ENCODE measurements at places on chromosomes 7 and 10.

- DNase-seq = no peak
Measured at GRCh38 chr10:30231071-30231652, 117.9 kb downstream of the MTPAP start.

DNA sequence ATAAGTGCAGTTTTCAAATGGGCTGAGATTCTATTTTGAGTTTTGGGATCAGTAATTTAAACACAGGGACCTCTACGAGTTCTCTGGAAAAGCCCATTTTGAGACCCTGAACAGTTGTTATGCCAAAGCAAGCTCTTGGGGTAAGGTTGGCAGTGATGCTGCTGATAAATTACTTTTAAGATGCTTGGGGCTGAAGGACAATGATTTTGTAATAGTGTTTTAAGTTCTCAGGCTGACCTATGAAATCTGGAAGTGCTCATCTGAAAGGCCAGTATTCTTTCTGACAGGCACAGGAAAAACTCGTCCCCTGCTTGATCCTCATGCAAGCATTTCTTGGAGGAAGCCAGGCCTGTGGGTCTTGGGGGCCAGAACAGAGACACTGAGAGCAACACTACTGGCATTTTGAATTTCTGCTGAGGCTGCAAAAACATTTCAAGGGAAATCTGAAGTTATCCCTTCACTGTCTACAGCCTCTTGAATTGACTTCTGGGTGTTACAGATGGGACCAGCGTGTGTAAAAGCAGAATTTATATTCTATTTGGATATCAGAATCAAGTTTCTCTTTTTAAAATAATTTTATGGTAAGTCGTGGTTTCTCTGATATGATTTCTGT, 79.7 kb downstream of the AUTS2 start:
- no peak for DNase-seq

DNA sequence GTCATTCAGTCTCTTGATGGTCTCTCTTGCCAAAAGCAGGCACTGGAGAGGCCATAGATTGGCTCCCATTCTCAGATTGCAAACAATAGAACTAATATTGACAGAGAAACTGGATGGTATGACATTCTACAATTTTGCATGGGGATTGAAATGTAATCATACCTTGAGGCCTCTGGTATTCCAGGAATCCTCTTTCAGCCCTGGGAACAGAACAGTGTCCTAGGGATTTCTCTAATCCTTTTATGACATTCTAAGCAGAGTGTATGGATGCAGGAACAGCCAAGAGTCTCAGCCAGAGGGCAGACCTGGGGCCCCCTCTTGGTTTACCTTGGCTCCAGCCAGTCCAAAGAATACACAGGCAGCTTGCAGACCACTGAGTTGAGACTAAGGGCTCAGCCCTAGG, 206.4 kb downstream of the KCNMA1 start:
- DNase-seq = no peak

GRCh38 chr7:104945599-104945956, 68.4 kb upstream of the KMT2E start:
- no peak for DNase-seq

GRCh38 chr7:115356999-115357702, 435.3 kb downstream of the MDFIC start:
- no peak for DNase-seq

DNA sequence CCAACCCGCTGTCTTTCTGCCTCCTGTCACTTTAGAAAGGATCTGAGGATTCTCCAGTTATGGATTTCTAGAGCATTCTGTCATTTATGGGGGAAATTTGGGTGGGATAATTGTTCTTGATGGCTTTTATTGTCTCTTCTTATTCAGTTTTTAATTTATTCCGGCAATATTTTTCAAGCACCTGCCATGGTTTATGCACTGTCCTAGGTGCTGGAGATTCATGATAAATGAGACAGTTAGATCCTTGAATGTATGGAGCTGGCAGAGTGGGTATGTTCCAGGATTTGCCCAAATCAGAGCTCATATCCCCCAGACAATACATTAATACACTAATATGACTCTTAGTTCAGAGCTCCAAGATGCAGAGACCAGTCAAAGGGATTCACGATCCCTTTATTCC, 146.8 kb upstream of the PRKCQ start:
- DNase-seq = no peak

DNA sequence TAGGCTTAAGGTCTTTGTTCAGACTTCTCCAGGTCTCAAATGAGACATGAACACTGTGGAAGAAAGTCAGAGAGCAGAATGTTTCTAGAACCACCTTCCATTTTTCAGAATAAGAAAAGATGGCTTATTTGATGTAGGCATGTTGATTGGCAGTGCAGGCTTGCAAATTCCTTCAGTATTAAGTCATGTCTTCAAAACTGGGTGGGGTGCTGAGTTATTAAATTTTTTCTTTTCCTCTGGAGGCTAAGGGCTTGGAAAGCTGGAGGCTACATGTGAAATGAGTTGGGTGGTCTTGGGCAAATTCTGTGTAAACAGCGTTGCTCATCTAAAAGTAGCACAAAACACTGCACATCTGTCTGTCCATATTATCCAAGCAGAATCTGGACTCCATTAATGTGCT, 62.8 kb downstream of the PRTFDC1 start:
- no peak for DNase-seq

DNA sequence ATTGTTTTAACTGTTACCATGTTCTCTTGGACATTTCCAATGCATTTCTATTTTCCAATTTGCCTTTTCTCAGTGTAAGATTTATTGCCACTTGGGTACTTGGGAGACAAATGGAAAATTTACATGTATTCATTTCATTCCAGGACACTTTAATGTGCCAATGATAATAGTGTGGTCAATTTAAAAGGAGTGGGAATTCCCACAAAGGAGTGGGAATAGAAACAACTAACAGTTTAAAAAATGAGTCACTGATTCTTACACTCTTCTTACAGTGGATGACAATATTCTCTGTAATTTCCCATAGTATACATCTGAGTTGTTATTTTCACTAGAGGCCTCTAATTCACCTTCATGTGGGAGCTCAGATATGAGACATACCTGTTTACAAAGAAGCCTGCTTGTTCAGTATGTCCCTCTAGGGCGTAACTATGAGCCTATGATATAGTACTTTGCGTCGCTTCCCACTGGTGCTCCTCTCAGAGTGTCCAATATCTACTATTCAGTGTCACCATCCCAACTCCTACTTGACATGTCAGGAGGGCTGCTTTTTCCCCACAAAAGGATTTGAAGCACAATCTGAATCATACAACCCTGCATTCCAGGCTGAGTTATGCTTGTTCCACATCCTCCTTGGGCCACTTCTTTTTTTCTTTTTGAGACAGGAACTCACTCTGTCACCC, 301.3 kb downstream of the PHTF2 start:
- DNase-seq = no peak

DNA sequence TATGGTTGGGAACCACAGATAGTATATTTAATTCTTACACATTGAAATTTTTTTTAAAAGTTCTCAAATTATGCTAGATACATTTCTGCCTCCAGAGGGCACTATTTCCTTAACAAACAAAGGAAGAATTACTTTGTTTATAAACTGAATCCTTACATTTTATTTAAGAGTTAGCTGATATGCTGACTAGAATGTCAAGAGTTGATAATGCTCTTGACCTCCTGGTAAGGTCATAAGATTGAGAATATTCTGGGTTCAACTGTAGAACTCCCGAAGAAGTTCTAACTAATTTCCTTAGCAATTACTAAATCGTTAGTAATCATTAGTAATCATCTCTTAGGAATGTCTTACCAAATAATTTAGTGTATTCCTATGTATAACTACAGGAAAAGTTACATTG, 95.3 kb upstream of the CYP26C1 start:
- no peak for DNase-seq

GRCh38 chr10:86291616-86292340, 74.8 kb downstream of the GRID1 start:
- no peak for DNase-seq

GRCh38 chr10:17576768-17577167, 40.4 kb downstream of the HACD1 start:
- DNase-seq = no peak

DNA sequence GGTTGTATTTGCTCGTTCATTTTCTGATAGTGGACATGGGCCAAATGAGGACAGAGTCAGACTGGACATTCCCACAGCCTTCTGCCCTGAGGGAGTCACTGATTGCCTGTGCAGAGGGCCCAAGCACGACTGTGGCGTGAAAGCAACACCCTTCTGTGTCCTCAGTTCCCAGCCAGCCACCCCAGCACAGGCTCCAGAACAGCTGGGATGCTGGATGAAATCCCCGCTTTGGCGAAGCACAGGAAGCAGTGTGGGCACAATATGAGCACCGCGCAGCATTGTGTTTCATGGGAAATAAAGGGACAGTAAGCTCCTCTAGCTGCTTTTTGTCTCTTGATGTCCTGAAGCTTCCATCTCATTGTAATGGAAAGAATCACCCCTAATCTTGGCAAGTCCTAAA, 20.5 kb downstream of the TRIL start:
- no peak for DNase-seq

DNA sequence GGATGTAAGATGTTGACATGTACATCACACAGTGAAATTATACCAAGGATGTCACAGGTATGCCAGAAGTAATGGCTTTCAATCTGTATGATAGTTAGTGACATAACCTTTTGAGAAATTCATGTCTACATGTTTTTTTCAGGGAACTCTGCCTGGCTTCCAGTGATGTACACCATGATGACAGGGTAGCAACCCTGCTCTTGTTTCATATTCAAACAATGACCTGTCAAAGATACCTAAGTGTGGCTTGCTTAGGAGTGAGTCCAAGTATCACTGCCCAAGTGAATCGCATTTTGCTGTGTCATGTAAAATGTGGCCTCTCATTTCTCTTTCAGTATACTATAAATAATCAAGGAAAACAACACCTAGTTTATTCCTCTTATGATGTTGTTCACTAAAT, 205.8 kb upstream of the DKK1 start:
- DNase-seq = no peak

DNA sequence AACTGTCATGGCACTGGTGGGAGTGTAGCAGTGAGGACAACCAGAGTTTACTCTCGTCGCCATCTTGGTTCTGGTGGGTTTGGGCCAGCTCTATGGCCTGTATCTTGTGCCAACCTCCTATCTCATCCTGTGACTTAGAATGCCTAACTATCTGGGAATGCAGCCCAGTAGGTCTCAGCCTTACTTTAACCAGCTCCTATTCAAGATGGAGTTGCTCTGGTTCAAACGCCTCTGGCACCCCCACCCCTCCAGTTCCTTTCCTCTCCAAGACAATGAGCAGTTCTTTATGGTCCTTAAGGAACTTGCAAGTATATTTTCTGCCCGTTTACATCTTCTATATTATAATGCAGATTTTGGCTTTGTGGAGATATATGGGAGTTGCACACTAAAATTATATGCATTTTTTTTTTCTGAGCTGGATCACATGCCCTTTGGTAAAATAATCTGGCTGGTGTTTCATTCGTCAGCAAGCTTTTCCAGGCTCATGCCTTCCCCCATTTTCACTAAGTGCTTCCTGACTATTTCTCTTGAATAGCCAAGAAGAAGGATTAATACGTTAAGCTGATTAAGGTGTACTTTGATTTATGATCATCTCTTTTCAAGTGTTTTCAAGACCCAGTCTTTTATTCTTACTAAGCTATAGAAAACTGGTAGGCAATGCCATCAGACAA, 11.2 kb upstream of the WIPF3 start:
- no peak for DNase-seq

DNA sequence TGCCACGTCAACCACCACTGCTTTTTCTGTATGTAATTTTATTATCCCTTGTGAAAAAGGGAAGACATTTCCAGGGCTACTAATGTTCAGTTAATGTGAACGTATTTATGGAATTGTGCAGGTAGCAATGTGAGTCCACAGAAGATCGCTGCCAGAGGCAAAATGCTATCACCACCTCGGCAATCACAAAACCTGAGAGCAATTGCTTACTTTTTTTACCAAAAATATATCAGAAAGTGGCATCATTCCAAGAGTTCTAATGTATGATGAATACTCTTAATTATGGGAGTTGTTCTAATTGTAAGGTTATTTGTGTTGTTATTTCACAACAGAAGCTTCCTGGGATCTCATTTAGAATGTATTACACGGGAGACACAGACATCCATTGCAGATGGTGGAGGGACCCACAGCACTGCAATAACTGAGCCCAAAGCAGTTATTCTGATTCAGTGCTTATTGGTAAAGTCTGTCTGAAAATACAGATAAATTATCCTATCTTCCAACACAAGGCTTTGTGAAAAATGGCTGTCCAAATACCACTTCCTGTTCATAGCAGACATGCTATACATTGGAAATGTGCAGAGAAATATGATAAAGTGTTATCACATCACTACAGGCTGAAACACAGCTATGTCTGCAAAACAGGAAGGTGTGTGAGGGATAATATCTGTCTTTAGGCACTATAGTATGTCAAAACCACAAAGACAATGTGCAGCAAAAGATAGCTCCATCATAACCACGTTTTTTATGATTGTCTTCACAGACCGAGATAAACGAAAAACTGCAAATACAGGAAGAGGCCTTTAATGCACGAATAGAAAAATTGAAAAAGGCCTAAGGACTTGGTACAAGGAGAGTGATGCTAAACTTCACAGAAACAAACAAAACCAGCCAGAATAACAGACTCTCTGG, 102.7 kb downstream of the CABCOCO1 start:
- no peak for DNase-seq

GRCh38 chr10:60048091-60048501, 141.7 kb upstream of the CCDC6 start:
- no peak for DNase-seq

GRCh38 chr10:93926613-93927012, 32.8 kb downstream of the SLC35G1 start:
- no peak for DNase-seq

DNA sequence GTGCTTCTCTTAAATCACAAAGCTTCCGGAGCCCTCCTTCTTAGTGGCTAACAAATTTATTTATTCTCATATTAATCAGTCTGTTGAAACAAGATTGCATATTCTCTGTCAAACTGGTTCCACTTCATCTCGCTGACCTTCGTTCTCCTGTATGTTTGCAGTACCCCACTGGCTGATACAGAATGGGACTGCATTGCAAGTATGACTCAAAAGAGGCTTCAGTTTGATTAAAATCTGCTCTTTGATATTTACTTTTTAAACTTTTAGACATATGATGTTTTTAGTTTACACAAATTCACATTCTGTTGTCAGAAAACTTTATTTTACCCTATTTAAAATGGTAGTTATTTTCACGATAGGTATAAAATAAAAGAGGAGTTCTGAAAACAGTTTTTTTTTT, 14.3 kb upstream of the ARHGAP12 start:
- DNase-seq = no peak

GRCh38 chr10:3538656-3539531, 246.1 kb downstream of the KLF6 start:
- no peak for DNase-seq

DNA sequence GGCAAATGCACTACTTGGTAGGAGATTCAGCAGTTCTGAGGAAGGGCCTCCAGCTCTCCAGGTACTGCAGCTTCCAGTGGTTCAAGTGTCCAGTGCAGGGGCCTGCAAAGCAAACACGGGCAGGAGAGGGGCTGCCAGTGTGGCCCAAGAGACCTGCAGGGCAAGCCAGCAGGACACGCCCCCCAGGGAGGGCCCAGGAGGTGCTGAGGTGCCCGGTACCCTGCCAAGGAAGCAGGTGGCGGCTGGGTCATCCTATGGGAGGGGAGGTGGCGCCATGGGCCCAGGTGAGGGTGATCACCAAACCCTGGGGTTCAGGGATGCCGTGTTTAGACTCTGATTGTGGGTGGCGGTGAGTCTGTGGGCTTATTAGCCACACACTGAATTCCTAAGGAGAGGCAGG, 45.7 kb downstream of the PARP12 start:
- DNase-seq = no peak

Measured in stimulated activated CD8-positive, alpha-beta memory T cell treated with anti-CD3 and anti-CD28 coated beads, Interleukin-4, amount 100 ng/mL, for 1 hour (primary cell).